ENCODE measurements at places on chromosomes 6 and 20.

- no peak for DNase-seq
Observed at GRCh38 chr6:41778895-41779294, 805 bp downstream of the FRS3 start.

- DNase-seq, result no peak
Observed at GRCh38 chr6:39558591-39559190, 166.5 kb downstream of the KIF6 start.

DNA sequence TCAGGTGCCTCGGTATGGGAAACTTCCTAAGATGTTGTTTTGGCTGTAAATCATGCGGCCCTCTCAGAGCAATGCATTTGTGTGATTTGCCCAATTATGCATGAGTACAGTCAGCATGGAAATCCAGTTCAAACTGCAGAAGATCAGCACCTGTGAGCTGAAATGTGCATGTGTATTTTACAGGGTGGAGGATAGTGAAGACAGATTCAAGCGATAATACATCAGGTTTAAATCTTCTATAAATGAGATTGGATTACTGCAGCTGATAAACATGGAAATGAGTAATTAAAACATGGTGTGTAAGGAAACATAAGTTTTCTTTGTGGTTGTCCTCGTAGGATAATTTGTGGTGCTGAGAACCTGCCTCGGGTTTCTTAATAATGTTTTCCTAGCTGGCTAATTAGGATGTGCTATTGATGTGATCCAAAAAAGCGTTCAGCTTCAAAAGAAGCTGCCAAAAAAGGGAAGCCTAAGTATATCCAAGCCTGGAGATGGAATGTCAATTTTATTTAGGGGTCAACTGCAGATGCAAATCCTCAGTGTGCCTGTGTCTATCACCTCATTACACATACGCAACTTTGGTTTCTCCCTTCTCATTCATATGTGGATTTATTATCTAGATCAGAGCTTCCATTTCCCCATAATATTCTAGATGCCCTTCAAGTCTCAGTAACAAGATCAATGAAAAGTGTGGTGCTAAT, 117.1 kb upstream of the CCDC28A start:
- no peak for DNase-seq

DNA sequence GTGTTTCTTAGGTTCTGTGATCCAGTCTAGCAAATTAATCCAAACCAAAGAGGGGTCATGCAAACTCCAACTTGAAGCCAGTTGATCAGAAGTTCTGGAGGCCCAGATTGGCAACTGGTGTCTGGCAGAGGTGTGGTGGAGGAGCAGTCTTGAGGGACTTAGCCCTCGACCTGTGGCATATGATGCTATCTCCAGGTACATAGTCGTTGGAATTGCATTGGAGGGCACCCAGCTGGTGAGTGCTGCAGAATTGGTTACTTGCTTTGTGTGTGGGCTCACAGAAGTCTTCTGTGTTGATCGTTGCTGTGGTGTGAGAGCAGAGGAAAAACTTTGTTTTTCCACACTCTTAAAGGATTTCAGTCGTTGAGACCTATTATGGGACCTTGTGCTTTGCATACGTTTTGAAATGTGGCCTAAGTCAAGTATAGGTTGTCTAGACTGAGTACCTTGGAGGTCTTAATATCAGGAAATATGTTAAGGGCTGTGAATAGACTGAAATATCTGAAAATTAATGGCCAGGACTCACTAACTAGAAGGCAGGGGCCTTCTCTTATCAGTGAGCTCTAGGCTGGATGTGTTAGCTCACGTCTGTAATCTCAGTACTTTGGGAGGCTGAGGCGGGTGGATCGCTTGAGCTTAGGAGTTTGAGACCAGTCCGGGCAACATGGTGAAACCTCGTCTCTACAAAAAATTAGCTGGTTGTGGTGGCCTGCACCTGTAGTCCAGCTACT, 7.8 kb downstream of the PANK2 start:
- DNase-seq, result no peak

- DNase-seq, result no peak
Observed at GRCh38 chr6:14316651-14317386, 199.2 kb downstream of the CD83 start.

DNA sequence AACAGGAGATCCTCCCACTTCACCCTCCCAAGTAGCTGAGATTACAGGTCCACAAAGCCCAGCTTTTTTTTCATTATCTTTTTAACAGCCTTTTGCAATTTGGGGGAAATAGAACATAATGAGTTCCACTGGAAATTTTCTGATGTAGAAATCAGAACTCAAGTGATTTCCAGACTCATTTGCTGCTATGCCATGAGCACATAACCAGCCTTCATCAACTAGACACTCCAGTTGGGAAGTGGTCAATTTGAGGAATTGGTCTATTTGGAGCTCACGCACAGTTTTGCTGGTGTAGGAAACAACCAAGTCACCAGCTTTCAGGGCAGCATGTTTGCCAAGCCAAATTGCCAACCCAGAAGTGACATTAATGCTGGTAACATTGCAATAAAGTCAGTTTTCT, 86.7 kb downstream of the MAFB start:
- no peak for DNase-seq
